Subcutaneous preadipocyte (primary cell): ENCODE measurements at places on chromosomes 2 and 18. TPM values are rescaled to one million over a fixed set of nuclear protein-coding genes. Genes with fewer than 3 reads are reported as not detected.

TBR1 gene
- total RNA-seq, result under 0.01 TPM in 2 replicates

MAP3K19 gene
- total RNA-seq, result not detected in 2 replicates

UGT1A3 gene
- not detected in 2 replicates for total RNA-seq

C2orf74 gene
- total RNA-seq, result 2.9 and 6.5 TPM in 2 replicates

UCN gene
- total RNA-seq, result 0.59 and 0.73 TPM in 2 replicates

SALL3 gene
- total RNA-seq, result not detected in 2 replicates

NGEF gene
- 5.9 and 6.2 TPM in 2 replicates for total RNA-seq

CAPN14 gene
- under 0.01 and 0.20 TPM in 2 replicates for total RNA-seq

RBMS1 gene
- 116 and 136 TPM in 2 replicates for total RNA-seq

GKN2 gene
- total RNA-seq, result not detected in 2 replicates

ZNF2 gene
- 7.0 and 7.2 TPM in 2 replicates for total RNA-seq

MC4R gene
- not detected in 2 replicates for total RNA-seq

CFAP53 gene
- 0.20 and 0.37 TPM in 2 replicates for total RNA-seq

PTPRN gene
- total RNA-seq, result 0.98 and 1.5 TPM in 2 replicates

MEIS1 gene
- total RNA-seq, result 15.8 and 17.6 TPM in 2 replicates

SRD5A2 gene
- total RNA-seq, result under 0.01 TPM in 1 of 2 replicates, not detected in the other

FIGN gene
- 1.1 and 1.6 TPM in 2 replicates for total RNA-seq

PFN4 gene
- 0.78 TPM in 1 of 2 replicates, not detected in the other for total RNA-seq

ESPNL gene
- 0.39 and 4.8 TPM in 2 replicates for total RNA-seq

HRH4 gene
- under 0.01 TPM in 1 of 2 replicates, not detected in the other for total RNA-seq

PRSS56 gene
- not detected in 2 replicates for total RNA-seq

GAD1 gene
- total RNA-seq, result not detected in 2 replicates

SCYGR8 gene
- not detected in 2 replicates for total RNA-seq

GLI2 gene
- total RNA-seq, result 2.6 and 17.4 TPM in 2 replicates

GTF2A1L gene
- not detected in 2 replicates for total RNA-seq

GPR45 gene
- total RNA-seq, result not detected in 2 replicates

MBOAT2 gene
- total RNA-seq, result 16.2 and 19.9 TPM in 2 replicates

SPC25 gene
- total RNA-seq, result 5.1 and 5.7 TPM in 2 replicates

LMAN2L gene
- 9.2 and 10.6 TPM in 2 replicates for total RNA-seq

GCG gene
- not detected in 2 replicates for total RNA-seq

CHMP3 gene
- 43.4 and 43.7 TPM in 2 replicates for total RNA-seq

SLC4A3 gene
- total RNA-seq, result 0.98 and 2.9 TPM in 2 replicates

OTOF gene
- under 0.01 and 0.39 TPM in 2 replicates for total RNA-seq

INHBB gene
- 0.20 and 1.1 TPM in 2 replicates for total RNA-seq

CHAC2 gene
- 4.0 and 9.2 TPM in 2 replicates for total RNA-seq

LYG2 gene
- not detected in 2 replicates for total RNA-seq

KCNE4 gene
- total RNA-seq, result 0.73 and 1.6 TPM in 2 replicates

ALKAL2 gene
- total RNA-seq, result not detected in 2 replicates

NFU1 gene
- 23.9 and 33.1 TPM in 2 replicates for total RNA-seq

VWA3B gene
- not detected in 2 replicates for total RNA-seq

SCTR gene
- not detected in 2 replicates for total RNA-seq

DNMT3A gene
- 8.6 and 9.6 TPM in 2 replicates for total RNA-seq

DYSF gene
- total RNA-seq, result under 0.01 and 0.20 TPM in 2 replicates

FAM228B gene
- 3.9 and 5.1 TPM in 2 replicates for total RNA-seq

BARD1 gene
- total RNA-seq, result 15.1 and 29.1 TPM in 2 replicates

VWC2L gene
- not detected in 2 replicates for total RNA-seq

SEPTIN10 gene
- 55.5 and 76.0 TPM in 2 replicates for total RNA-seq

PLGLB1 gene
- 1.2 and 1.5 TPM in 2 replicates for total RNA-seq

CRYBA2 gene
- not detected in 2 replicates for total RNA-seq

MALL gene
- total RNA-seq, result 4.7 and 8.8 TPM in 2 replicates

GREB1 gene
- 0.78 and 1.1 TPM in 2 replicates for total RNA-seq

EVA1A gene
- total RNA-seq, result 3.3 and 18.2 TPM in 2 replicates

KRTCAP3 gene
- total RNA-seq, result 0.39 TPM in 1 of 2 replicates, not detected in the other

RAB27B gene
- total RNA-seq, result 8.5 and 28.7 TPM in 2 replicates

CDK5R2 gene
- not detected in 2 replicates for total RNA-seq

NEU2 gene
- not detected in 2 replicates for total RNA-seq

ZNF513 gene
- total RNA-seq, result 5.7 and 6.6 TPM in 2 replicates
